ENCODE measurements at places on chromosomes 7 and 10. TPM values are rescaled to one million over a fixed set of nuclear protein-coding genes. Genes with fewer than 3 reads are reported as not detected.

The DIP2C gene
- 46.4 TPM for total RNA-seq

The LRIT2 gene
- not detected for total RNA-seq

The SEMA3E gene
- 12.2 TPM for total RNA-seq

The GPR158 gene
- total RNA-seq, result 14.3 TPM

The IFIT1 gene
- 17.1 TPM for total RNA-seq

The C10orf105 gene
- total RNA-seq, result 2.1 TPM

The PAXIP1 gene
- 11.3 TPM for total RNA-seq

The NEURL1 gene
- 33.4 TPM for total RNA-seq

The ANKRD22 gene
- 0.46 TPM for total RNA-seq

The AHR gene
- 20.1 TPM for total RNA-seq

Data from diencephalon (tissue), 1 donor.